ENCODE measurements at places on chromosomes 2 and 18. TPM values are rescaled to one million over a fixed set of nuclear protein-coding genes. Genes with fewer than 3 reads are reported as not detected.

GRCh38 chr2:215218587-215219577, 80.5 kb upstream of the ABCA12 start:
- no peak for DNase-seq

DNA sequence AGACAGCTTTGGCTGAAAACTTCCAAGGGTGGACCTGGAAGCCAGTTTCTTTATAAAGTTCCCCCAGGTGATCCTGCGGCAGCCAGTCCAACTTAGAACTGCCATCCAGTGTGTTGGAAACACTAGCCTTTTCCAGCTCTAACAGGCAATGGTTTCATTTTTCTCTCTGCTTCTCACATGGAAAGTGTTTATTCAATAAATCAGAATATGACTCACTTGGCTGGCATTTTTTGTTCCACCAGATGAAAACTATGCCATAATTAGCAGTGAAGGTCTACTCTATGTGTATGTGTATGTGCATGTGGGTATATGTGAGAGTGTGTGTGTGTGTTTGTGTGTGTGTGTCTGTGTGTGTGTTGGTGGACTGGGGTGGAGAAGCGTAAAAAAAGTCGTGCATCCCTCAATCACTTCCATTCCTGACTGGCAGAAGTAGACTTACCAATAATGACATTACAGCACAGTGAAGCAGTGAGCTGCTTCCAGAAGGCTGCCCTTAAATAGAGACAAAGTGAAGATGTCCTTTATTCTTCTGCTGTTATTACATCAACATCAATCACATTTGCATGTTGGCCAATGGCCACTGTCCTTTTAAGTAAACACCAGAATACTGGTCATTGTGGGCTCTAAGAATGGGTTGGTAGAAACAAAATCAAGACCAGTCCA, 90.9 kb upstream of the SETBP1 start:
- DNase-seq, result peak; percentile 63

DNA sequence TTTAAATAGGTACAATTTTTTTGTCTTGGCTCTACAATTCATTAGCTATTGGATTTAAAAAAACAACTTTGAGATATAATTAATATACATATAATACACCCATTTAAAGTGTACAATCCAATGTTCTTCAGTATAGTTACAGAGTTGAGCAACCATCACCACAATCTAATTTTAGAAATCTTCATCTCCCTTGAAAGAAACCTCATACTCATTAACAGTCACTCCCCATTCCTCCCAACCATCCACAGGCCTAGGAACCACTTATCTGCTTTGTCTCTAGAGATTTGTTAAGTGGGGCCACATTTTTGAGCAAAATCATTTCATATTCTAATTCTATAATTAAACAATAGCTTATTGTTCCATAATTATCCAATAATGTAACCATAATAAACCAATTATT, 32.6 kb downstream of the MRPL33 start:
- DNase-seq, result no peak

GRCh38 chr2:85119900-85120299, 13.3 kb upstream of the TCF7L1 start:
- DNase-seq, result no peak

DNA sequence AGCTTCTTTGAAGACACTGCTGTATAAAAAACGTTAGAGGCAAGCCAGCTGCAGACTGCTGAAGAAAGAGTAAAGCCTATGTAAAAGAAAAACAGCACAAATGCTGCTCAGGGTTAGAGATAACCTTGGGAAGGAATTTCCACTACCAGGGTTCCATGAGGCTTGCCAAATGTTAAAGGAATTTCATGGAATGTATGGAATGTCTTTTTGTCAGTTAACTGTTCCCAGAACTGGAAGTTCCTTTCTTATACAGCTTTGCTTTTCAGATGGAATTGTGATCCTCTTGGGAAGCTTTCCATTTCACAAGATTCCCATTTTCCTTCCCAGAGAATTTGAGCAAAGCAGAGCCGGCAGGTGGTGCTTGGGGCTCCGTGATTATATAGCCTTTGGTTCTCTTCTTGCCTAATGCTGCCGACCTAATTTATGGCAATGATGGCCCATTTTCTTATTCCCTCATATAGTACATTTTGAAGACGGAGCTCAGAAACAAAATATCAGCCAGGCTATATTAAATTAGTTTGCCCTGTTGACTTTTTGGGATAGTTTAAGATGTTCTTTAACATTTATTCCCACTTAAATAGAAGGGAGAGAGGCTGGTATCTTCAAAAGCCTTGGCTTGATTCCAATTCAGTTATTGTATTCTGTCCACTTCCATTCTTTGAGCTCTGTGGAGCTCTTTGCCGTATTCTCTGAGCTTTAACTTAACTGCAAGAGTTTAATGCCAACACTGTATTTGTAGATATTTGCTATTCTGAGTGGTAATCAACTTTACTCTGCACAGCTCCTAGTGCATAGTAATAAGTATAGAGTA, 162.3 kb downstream of the PHLPP1 start:
- peak; percentile 81 for DNase-seq

DNA sequence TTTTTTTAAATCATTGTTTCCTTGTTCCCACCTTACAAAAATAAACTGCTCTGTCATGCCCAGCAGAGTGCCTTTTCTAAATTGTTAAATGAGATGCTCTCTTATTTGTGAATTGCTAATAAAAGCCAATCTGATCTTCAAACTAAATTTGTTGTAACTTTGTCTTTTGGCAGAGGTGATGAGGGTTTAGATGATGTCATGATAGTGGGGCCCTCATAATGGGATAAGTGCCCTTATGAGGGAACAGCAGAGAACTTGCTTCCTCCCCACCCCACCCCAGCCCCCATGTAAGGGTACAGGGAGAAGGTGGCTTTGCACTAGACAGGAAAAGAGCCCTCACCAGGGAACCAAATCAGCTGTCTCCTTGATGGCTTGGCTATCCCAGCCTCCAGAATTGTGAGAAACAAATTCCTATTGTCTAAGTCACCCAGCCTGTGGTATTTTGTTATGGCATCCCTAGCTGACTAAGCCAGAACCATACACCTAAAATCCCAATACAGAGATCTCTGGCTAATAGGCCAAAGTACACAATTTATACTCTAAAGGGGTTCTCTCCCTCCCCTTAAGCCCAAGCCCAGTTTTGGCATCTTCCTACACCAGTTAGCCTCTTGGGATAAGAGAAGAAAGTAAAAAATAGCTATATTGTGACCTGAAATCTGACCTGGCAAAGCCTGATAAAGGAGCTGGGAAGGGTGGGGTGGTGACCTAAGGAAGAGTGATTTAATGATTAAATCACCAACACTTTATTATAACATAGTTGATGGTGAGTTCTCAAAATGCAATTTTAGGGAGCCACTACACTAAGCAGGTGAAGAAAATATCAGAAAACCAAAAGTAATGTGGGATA, 40.3 kb upstream of the HNRNPA3 start:
- no peak for DNase-seq

DNA sequence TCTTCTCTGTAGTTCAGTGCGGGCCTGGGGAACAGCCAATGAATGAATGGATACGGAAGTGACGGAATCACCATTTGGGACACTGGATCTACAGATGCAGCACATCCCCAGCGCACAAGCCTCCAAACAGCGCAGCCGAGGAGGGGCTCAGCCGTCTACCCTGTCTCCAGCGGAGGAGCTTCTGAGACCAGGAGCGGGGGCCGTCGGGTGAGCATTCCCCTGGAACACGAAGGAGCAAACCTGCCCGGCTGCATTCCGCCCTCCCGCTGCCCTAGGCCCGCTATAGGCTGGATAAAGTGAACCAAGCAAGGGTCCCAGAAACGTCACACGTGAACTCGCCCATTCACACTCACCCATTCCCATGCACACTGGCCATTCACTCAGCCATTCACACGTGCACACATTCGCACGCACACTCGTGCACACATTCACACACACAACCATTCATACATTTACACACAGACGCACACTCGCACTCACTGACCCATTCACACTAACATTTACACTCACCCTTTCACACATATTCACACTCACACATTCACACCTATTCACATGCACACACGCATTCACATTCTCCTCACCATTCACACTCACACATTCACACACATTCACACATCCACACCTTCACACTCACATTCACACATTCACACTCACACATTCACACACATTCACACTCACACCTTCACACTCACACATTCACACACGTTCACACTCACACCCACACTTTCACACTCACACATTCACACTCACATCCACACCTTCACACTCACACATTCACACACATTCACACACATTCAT, 63.4 kb downstream of the BIN1 start:
- no peak for DNase-seq

DNA sequence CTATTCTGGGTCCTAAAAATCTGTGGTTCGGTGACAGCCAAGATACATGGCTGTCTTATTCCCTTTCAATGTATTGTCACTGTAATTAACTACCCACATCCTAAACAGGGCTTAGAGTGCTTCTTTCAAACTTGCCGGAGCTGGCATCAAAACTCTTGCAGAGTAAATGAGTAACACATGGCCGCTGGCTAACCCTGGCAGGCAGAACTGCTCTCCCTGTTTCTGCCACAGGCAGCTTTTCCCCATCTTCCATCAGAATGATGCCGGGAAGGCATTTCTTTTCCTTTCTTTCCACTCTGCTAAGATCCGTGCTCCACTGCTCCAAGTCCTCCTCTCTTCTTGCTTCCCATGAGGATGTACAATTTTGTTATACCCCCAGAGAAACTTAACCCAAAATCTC, 54.8 kb upstream of the PTPRM start:
- peak; percentile 12 for DNase-seq

GRCh38 chr2:69979902-69980807, 18.7 kb upstream of the ASPRV1 start:
- peak; percentile 15 for DNase-seq

- no peak for DNase-seq
Measured at GRCh38 chr2:70336552-70336951, 34.7 kb upstream of the FAM136A start.

- no peak for DNase-seq
Measured at GRCh38 chr2:111049792-111050640, 70.7 kb upstream of the BCL2L11 start.

DNA sequence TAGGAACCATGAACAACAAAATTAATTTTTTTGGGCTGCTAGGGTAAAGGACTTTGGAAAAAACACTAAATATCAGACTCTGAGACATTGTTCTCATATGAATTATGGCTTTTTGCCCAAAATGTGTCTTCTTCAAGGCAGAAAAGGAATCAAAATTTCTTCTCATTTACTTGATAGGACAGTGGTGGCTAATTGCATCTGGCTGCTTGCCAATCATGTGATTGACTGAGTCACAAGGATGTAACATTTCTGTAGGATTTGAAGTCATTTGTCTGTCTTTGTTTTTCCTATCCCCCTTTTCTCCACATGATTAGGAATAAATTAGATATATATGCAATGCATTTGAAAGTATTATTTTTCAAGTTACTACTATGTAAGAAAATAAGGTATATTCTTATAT, 130.2 kb downstream of the SLC4A10 start:
- no peak for DNase-seq

GRCh38 chr2:159817283-159817682, 19.3 kb upstream of the CD302 start:
- no peak for DNase-seq

DNA sequence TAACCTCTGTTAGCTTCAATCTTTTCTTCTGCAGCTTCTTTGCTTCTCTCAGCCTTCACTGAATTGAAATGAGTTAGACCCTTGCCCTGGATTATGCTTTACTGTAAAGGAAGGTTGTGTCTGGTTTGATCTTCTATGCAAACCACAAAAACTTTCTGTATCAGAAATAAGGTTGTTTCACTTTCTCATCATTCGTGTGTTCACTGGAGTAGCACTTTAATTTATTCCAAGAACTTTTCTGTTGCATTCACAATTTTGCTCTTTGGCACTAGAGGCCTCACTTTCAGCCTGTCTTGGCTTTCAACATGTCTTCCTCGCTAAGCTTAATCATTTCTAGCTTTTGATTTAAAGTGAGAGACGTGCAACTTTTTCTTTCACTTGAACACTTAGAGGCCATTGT, 365.3 kb downstream of the TDRD15 start:
- no peak for DNase-seq

- DNase-seq, result peak; percentile 56
Measured at GRCh38 chr2:209368914-209369313, 54.9 kb upstream of the MAP2 start.

- no peak for DNase-seq
Measured at GRCh38 chr2:57022496-57022895, 838.7 kb downstream of the CCDC85A start.

DNA sequence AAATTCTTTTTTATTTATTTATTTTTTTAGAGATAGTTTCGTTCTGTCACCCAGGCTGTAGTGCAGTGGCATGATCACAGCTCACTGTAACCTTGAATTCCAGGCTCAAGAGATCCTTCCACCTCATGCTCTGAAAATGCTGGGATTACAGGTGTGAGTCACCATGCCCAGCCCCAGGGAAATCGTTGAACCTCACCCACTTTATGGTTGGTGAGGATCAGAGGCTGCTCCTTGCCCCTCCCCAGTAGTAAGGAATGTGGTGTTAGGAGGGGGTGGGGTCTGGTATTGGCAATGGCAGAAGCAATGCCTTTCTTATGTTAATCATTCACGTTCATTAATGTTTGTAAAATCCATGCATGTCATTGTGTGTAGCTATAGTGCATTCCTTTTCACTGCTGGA, 161.9 kb downstream of the SUCLG1 start:
- DNase-seq, result no peak

DNA sequence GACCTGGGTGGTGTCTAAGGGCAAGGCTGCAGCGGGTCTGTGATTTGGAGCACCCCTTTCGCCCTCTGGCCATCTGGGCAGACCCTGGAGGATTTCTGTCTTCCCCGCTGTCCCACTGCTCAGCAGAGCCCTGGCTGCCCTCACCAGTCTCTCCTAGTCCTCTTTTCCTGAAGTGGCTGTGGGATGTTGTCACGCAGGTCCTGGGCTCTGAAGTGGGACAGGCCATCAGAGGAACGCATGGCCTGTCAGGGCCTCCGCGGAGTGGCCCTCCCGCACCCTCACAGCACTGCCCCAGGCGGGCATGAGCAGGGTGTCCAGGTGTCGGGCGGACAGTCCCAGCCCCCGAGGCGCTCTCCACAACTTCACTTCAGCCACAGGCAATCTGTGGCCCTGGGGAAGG, 1.1 kb upstream of the TMEM185B start:
- no peak for DNase-seq

GRCh38 chr2:230981704-230982103, 14.2 kb upstream of the SPATA3 start:
- DNase-seq, result no peak

Gene NTSR2
- not detected for total RNA-seq

Gene EIPR1
- total RNA-seq, result 14.2 TPM

Gene MOGAT1
- not detected for total RNA-seq

Gene C2orf81
- 1.4 TPM for total RNA-seq

Gene PAIP2B
- total RNA-seq, result 6.3 TPM

Gene HOXD9
- total RNA-seq, result 1.9 TPM

Gene PKDCC
- 93.2 TPM for total RNA-seq

Gene ACVR1C
- total RNA-seq, result 2.4 TPM

Gene TCF23
- 1.7 TPM for total RNA-seq

Gene ALPP
- total RNA-seq, result not detected

Gene ACTG2
- total RNA-seq, result 896 TPM

Gene NT5DC4
- total RNA-seq, result 1.2 TPM

Gene TGFA
- total RNA-seq, result 5.8 TPM

Gene PROC
- total RNA-seq, result 3.6 TPM

Gene GMPPA
- 44.1 TPM for total RNA-seq

Gene RAB27B
- total RNA-seq, result 10.8 TPM
